CD4-positive, alpha-beta T cell (primary cell): ENCODE measurements at places on chromosomes 4 and X. TPM values are rescaled to one million over a fixed set of nuclear protein-coding genes. Genes with fewer than 3 reads are reported as not detected.
A peak's percentile ranks its signal among the peaks of the same experiment; 100 is the strongest.

DNA sequence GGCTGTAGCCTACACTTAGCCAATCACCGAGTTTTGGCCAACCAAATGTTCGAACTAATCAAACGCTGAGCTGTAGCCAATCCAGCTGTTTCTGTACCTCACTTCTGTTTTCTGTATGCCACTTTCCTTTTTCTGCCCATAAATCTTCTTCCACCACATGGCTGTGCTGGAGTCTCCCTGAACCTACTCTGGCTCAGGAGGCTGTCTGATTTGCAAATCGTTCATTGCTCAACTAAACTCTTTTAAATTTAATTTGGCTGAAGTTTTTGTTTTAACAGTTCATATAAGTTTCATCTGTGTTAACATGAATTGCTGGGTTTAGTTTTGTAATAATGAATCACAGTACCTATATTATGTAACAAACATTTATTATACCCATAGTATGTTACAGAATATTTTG is 160.7 kb upstream of the PCDH7 start:
- no peaks in the 10 kb centered on the region for H3K36me3 ChIP-seq
- no peak overlapping the region for H3K4me3 ChIP-seq
- no peak overlapping the region for H3K27ac ChIP-seq
- H3K27me3 ChIP-seq, result no peaks in the 10 kb centered on the region

DNA sequence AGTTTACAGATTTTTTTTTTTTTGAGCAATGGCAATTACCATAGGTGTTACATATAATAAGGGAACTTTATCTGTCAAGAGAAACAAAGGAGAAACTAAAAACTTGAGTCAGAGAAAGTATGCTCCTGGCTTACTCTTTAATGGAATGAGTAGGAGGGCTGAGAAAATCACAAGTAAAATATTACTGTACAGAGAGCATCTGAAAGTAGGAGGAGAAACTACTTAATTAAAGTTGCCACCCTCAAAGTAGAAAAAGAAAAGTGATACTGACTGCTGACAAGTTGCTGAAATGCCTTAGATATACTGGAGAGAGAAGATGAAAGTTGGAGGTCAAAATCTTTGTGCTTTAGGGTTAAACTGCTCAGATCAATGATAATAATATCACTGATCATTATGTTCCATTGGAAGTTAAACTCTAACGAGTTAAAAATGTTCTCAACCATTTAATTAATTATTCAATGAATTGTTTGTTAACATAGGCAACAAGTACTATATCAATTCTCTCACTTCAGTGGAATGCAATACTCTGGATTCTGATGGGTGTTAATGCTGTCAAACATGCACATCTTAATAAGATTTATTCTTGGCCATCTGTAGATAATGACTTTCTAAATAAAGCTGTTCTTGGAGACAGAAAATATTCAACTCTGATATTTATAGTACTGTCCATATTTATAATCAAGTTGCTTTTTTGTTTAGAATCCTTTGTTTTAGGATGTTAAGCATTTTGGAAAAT is 61.2 kb upstream of the CAMK2D start:
- peaks cover 11% of the 10 kb centered on the region for H3K4me1 ChIP-seq
- H3K27me3 ChIP-seq, result no peaks in the 10 kb centered on the region
- H3K27ac ChIP-seq, result no peak overlapping the region

- H3K36me3 ChIP-seq, result no peaks in the 10 kb centered on the region
Measured at GRCh38 chr4:86035688-86036087, 324.2 kb downstream of the MAPK10 start.

GRCh38 chr4:44651425-44651824 is at the start of gene YIPF7:
YIPF7 (minus strand) TSS chr4:44651625; CDS start chr4:44650100, 1,525 bp downstream.
- no peak for DNase-seq
- no peak within 1 kb of the TSS for H3K27ac ChIP-seq
- no peaks in the 10 kb centered on the region for H3K4me1 ChIP-seq
- no peaks in the 10 kb centered on the region for H3K36me3 ChIP-seq
- peaks cover 11% of the 10 kb centered on the region for H3K27me3 ChIP-seq

DNA sequence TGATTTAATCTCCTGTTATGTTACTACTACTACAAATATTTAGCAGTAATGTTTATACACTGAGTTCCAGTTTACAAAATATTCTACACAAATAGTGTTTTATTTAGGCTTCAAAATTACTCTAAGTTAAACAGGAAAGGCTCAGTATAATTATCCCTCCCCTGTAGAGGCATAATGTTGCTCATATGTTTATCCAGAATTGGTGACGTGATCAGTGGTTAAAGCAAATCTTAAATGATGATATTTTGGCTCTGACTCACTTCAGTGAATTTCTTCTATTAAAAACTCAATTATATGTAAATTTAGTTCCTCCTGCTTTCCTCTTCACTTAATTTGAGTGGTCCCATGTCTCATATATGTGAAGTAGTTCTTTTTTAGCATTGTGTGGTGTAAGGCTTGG is 438.5 kb downstream of the ADGRL3 start:
- no peak overlapping the region for H3K4me3 ChIP-seq
- DNase-seq, result no peak
- no peaks in the 10 kb centered on the region for H3K36me3 ChIP-seq
- H3K4me1 ChIP-seq, result no peaks in the 10 kb centered on the region
- no peaks in the 10 kb centered on the region for H3K27me3 ChIP-seq

DNA sequence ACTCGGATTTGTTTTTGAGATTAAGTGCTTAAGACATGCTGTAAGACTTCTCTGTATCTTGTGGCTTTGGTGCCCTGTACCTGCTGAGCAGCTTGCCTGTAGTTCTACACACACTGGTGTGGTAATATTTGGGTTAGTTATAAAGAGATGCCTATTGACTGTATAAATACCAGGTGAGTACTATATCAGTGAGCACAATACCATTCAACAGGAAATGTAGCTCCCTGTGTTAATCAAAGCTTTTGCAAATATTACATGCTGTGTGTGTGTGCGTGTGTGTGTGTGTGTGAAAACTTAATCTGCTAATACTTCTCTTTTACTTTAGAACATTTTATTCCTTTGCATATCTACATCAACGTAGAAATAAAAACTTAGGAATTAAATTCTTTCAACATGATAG is 30.1 kb downstream of the MYOZ2 start:
- no peaks in the 10 kb centered on the region for H3K36me3 ChIP-seq
- H3K27ac ChIP-seq, result no peak overlapping the region
- H3K27me3 ChIP-seq, result no peaks in the 10 kb centered on the region
- DNase-seq, result no peak

GRCh38 chr4:85228264-85228663 is 246.7 kb upstream of the ARHGAP24 start:
- no peak overlapping the region for H3K27ac ChIP-seq
- no peaks in the 10 kb centered on the region for H3K36me3 ChIP-seq
- no peak overlapping the region for H3K4me3 ChIP-seq
- no peak for DNase-seq

DNA sequence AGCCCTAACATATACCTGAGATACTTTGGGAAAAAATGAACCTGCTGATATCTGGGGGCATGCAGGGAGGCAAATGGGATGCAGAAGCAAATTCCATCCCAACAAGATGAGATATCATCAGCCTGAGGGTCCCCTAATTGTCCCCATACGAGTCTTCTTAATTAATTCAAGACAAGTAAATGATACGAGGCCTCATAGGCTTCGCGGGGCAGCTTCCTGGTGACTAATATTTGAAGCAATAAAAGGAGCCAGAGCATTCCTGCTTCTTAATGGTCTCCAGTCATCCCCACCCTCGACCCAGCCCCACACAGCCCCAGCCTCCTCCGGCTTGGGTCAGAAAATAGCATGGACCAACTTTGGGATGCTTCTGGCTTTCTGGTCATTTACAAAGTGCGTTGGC is 99.6 kb upstream of the MSX1 start:
- peaks cover 5% of the 10 kb centered on the region for H3K27me3 ChIP-seq
- no peak overlapping the region for H3K4me3 ChIP-seq
- no peak for DNase-seq
- peaks cover 15% of the 10 kb centered on the region for H3K4me1 ChIP-seq

GRCh38 chr4:185909972-185910371 is 98.0 kb upstream of the SORBS2 start:
- H3K27me3 ChIP-seq, result no peaks in the 10 kb centered on the region
- DNase-seq, result no peak
- no peak overlapping the region for H3K4me3 ChIP-seq
- H3K4me1 ChIP-seq, result no peaks in the 10 kb centered on the region

DNA sequence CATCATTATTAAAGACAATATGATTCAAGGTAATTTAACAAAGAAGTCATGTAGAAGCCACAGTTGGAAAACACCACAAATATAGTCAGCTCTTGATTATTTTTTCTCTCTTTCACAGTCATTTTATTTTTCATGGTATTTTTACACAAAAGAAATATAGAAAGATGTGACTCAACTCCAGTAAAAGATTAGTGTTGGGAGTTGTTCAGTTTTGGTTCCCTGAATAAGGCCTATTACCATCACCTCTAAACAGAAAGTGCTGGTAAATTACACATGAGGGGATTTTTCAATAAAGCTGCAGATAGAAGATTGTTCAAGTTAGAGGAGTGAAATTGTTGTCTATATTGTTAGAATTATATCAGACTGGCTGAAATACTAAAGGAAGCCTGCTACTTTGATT is 107.0 kb downstream of the DDIT4L start:
- H3K4me3 ChIP-seq, result no peak overlapping the region
- DNase-seq, result no peak
- H3K27ac ChIP-seq, result no peak overlapping the region
- no peaks in the 10 kb centered on the region for H3K27me3 ChIP-seq
- H3K36me3 ChIP-seq, result no peaks in the 10 kb centered on the region

DNA sequence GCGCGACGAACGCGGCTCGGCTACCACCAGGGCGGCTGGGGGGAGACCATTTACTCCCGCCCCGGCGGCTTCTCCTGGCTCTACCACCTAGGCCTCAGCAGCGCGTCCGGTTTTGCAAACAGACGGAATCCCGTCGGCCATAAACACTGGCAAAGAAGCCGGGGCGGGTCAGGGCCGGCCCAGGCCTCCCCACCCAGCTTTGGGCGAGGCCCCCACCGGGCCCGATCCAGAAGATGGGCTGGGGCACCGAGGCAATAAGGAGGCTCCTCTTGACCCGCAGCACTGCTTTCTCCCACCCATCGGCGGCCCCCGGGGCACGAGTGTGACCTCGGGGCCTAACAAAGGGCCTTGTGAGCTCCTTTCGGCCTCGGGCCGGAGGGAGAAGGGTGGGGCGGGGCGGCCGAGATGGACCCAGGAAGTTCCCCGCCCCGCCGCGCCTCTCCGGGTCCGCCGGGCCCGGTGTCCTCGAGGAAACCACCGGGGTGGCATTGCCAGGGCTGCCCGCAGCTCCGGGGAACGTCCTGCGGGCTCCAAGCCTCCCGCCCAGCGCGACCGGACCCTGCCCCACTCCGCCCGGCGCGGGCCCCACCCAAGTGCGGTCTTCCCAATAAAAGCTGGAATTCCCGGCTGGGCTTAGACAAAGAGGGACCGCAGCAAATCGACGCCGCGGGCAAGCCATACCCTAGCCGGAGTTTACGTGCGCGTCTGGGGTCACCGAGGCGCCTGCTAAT is 5.9 kb downstream of the BCOR start:
- peaks cover 73% of the 10 kb centered on the region for H3K4me1 ChIP-seq
- H3K27me3 ChIP-seq, result no peaks in the 10 kb centered on the region
- H3K4me3 ChIP-seq, result no peak overlapping the region
- DNase-seq, result no peak

GRCh38 chrX:10050481-10050880 is 83.3 kb downstream of the CLDN34 start:
- no peaks in the 10 kb centered on the region for H3K27me3 ChIP-seq
- DNase-seq, result no peak
- H3K4me1 ChIP-seq, result no peaks in the 10 kb centered on the region
- H3K27ac ChIP-seq, result no peak overlapping the region
- no peaks in the 10 kb centered on the region for H3K36me3 ChIP-seq

DNA sequence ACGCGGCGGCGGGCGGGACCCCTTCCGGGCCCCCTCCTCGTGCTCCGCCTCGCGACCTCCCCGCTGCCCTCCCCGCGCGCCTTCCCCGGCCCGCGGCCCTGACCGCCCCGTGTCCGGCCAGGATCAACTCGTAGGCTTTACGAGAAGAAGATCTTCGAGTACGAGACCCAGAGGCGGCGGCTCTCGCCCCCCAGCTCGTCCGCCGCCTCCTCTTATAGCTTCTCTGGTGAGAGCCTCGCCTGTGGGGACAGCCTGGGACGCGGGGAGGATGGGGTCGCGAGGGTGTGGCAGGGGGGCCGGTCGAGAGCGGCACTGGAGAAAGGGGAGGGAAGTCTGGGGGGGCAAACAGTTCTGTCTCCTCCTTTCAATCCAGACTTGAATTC is 465 bp downstream of the EMD start:
- H3K36me3 ChIP-seq, result peaks cover 8% of the 10 kb centered on the region
- H3K27ac ChIP-seq, result peak overlapping the region; percentile 92
- peak overlapping the region; percentile 77 for H3K4me3 ChIP-seq
- peaks cover 48% of the 10 kb centered on the region for H3K4me1 ChIP-seq

DNA sequence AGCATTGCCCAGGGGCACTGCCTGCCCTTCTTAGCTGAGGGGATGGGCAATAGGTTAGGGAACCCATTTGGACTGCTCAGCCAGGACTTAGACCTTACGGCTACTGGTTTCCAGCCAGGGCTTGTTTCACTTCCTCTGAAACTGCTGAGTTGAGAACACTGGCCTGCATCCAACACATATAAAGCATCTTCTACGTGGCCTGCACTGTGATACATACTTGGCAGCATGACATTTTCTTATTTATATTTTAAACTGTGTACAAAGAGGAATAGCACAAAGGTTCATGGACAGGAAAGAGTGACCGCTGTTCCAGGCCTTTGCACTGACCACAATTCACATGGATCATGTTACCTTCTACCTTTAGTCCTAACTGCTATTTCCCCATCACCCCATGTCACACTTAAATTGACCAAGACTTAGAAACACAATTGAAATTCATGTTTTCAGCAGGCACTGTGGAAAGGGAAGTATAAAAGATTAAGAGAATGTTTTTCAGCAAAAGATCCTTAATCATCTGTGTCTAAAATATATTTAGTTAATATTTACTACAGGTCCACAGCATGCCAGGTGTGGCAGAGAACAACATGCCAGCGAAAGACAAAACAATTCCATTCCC is 43.7 kb downstream of the NLGN4X start:
- no peak overlapping the region for H3K27ac ChIP-seq
- no peak for DNase-seq
- H3K4me3 ChIP-seq, result no peak overlapping the region
- no peaks in the 10 kb centered on the region for H3K27me3 ChIP-seq
- H3K36me3 ChIP-seq, result no peaks in the 10 kb centered on the region
- no peaks in the 10 kb centered on the region for H3K4me1 ChIP-seq

DNA sequence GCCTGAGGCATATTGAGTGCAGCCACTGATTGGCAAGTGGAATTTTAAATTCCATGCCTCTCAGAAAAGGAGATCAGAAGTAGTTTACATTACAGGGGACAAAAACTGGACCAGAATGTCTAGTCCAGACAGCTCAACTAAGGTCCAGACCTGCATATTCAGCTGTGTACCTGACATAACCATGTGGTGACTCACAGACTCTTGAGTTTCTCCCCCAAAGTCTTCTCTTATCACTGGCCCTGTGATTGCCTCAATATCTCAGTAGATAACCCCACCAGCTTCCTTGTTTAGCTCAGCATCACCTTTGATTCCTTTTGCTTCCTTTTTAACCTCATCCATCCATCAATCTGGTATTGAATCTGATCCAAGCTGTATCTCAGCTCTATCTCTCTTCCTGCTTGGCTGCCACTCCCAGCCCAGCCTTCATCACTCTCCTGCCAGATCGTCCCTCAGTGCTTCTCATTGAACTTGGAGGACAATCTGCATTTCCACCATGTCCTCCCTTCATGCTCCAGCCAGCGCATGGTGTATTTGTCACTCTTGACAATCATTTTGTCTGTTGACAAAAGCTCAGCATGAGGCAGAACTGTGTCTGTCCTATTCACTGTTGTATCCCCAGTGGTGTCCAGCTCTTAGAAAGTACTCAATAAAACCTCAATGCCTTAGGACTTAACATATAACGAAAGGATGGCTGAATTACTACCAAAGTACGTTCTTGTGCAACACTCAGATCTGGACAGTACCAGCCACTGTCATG is 27.8 kb upstream of the SLC2A9 start:
- no peaks in the 10 kb centered on the region for H3K4me1 ChIP-seq
- no peaks in the 10 kb centered on the region for H3K27me3 ChIP-seq
- no peak for DNase-seq
- H3K27ac ChIP-seq, result no peak overlapping the region

The ZNF718 gene
- total RNA-seq, result 6.3 TPM

The THOC2 gene
- total RNA-seq, result 62.8 TPM
